ENCODE measurements at places on chromosomes 12 and 14. TPM values are rescaled to one million over a fixed set of nuclear protein-coding genes. Genes with fewer than 3 reads are reported as not detected.

Gene GPRC5A
- 3.0 TPM for total RNA-seq

Gene SERPINA9
- not detected for total RNA-seq

Gene TAC3
- total RNA-seq = not detected

Gene OTUB2
- total RNA-seq = 0.79 TPM

Gene KRT79
- not detected for total RNA-seq

Gene FSCB
- not detected for total RNA-seq

Gene VWF
- 29.9 TPM for total RNA-seq

Gene VPS33A
- total RNA-seq = 12.0 TPM

Gene TNFRSF1A
- 68.1 TPM for total RNA-seq

Gene BICDL1
- total RNA-seq = 3.0 TPM

Gene FAM90A1
- total RNA-seq = 1.4 TPM

Gene IL22
- not detected for total RNA-seq

Gene LMNTD1
- 0.22 TPM for total RNA-seq

Gene B4GALNT3
- 6.2 TPM for total RNA-seq

Gene WBP11
- 12.5 TPM for total RNA-seq

Gene KCNH3
- total RNA-seq = 0.73 TPM

Gene SYNDIG1L
- total RNA-seq = not detected

Gene XPOT
- 26.4 TPM for total RNA-seq

Gene KRT6A
- total RNA-seq = not detected

Gene KCNMB4
- total RNA-seq = 0.19 TPM

Gene NR1H4
- 9.2 TPM for total RNA-seq

Gene FOXG1
- not detected for total RNA-seq

Gene ARG2
- 1.3 TPM for total RNA-seq

Gene MAP1LC3B2
- 0.49 TPM for total RNA-seq

Gene TBC1D30
- total RNA-seq = 16.2 TPM

Gene BBS10
- total RNA-seq = 4.0 TPM

Gene EPYC
- not detected for total RNA-seq

Gene KRT73
- total RNA-seq = not detected

Gene SCN8A
- 2.3 TPM for total RNA-seq

Measured in pancreas (tissue), 10 donors.